ENCODE measurements at places on chromosomes 13 and 19. TPM values are rescaled to one million over a fixed set of nuclear protein-coding genes. Genes with fewer than 3 reads are reported as not detected.

Gene USHBP1
- total RNA-seq, result 9.6 TPM

Gene ZNF571
- total RNA-seq, result 10.7 TPM

Gene LRRC63
- total RNA-seq, result 0.49 TPM

Gene OSCAR
- 4.0 TPM for total RNA-seq

Gene ZNF324B
- 7.5 TPM for total RNA-seq

DNA sequence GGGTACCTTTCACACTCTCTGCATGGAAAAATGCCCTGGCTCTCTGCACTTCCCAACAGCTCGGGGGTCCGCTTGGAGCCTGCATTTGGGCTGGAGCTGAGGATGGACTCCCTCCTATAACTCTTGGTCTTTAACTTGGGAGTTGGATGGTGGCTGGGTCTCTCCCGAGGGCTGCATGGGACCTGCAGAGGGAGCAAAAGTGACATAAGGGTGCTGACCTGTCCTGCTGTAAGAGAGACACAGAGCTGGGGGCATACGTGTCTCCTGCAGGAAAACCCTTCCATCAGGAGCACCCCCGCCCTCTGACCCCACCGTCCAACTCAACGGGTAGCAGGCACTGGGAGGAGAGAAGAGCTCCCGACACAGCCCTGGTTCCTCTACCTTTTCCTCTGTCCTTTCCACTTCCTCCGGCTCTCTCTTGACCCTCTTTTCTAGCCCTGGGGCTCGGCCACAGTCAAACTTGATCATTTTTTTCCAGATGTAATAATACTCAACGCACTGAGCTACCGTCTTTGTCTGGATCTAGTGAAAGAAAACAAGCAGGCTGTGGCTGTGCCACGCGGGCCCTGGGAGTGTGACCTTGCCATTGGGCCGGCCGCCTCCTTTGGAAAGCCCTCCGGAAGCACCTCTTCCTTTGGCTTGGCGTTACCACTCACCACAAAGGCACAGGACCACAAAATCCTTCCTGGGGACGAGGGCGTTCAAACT lies 6.8 kb upstream of the NAPA start:
- no peak for DNase-seq

DNA sequence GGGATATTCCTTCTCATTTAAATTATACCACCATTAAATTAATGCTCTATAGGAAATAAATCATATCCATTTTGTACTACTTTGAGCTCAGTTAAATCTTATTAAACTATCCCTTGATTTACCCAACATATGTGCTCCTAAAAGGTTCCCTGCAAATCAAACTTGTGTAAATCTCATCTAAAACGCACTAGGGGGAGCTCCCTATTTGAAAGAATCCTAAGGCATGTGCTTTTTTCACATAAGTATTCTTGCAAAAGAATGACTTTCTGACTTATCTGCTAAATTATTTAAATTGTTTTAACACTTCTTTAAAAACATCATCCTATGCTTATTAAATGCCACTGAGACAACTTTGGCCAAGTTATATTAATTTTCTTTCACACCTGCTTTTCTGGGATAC lies 7.9 kb downstream of the INTS6 start:
- no peak for DNase-seq

- no peak for DNase-seq
Measured at GRCh38 chr19:30419568-30420180, 47.5 kb downstream of the ZNF536 start.

DNA sequence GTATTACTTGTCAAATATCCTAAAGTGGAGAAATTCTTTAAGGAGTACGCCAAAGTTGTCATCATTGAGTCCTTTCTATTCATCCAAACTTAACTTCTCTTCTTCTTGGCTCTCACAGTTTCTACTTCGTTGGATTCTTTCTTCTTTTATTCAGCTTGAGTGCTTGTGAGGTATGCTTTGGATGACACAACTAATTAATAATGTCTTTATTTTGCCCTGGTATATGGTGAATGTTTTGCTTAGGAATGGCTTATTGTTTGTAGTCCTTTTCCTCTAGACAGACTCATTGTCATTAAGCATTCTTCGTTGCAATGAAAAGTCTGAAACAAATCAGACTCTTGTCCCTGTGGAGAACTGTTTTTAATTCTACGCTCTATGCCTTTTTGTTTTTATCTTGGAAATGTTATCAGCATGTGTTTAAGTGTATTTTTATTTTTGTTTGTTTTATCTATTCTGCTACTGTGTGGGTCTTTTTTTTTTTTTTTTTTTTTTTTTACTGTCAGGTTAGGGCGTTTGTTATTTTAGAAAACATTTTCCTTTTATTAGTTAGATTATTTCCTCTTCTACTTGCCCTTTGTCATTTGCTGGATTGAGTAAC lies 471.5 kb downstream of the GPC6 start:
- DNase-seq, result no peak

GRCh38 chr13:25429466-25429865 lies 57.7 kb downstream of the ATP8A2 start:
- DNase-seq, result no peak

- peak; percentile 80 for DNase-seq
Measured at GRCh38 chr13:21069561-21070004, 8.2 kb upstream of the LATS2 start.

DNA sequence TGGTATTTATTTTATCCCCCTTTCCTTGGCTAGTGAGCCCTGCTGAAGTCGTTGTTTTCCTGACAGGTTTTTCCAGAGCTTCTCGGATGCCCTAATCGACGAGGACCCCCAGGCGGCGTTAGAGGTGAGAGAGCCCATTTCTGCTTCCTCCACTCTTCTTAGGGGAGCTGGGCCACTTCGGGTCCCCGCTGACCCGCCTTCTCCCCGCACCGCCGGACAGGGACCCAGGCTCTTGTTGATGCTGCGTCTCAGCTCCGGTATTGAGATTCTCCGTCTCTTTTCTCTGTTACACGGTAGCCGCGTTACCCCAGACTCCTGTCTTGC lies 306 bp downstream of the SUGT1 start:
- no peak for DNase-seq

GRCh38 chr19:53131085-53131590 lies 1.6 kb downstream of the ZNF415 start:
- DNase-seq, result no peak

DNA sequence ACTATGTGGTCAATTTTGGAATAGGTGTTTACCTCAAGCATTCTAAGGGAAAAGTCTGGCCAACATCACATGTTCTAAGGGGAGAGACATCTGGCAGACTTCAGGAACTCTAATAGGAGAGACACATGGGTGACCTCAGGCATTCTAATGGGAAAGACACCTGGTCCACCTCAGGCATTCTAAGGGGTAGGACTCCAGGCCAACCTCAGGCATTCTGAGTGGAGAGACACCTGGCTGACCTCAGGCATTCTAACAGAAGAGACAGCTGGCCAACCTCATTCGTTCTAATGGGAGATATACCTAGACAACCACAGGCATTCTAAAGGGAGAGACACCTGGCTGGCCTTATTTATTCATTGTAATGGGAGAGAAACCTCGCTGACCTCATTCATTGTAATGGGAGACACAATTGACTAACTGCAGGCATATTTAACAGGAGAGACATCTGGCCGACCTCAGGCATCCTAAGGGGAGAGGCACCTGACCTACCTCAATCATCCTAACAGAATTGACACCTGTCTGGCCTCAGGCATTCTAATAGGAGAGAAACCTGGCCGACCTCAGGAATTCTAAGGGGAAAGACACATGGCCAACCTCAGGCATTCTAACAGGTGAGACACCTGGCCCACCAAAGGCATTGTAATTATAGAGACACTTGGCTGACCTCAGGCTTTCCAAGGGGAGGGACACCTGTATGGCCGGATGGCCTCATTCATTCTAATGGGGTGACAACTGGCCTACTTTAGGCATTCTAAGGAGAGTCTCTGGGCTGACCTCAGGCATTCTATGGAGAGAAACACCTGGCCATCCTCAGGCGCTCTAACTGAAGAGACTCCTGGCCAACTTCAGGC lies 1346.8 kb downstream of the UQCRFS1 start:
- DNase-seq, result no peak

DNA sequence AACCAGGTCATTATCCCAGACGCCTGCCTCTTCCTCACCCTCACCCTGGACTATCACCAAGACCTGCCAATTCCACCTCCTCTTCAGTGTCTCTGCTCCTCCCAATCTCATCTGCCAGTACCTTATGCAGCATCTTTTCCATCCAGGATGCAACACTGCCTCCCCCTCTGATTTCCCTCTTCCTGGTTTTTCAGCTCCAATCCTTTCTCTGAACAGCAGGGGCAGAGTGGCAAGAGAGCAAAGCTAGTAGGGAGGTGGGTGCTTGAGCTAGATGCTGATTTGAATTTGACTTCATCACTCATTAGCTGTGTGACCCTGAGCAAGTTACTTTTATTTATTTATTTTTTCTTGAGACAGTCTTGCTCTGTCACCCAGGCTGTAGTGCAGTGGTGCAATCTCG lies 25.6 kb upstream of the CABP5 start:
- DNase-seq, result no peak

GRCh38 chr19:18717601-18718000 lies 34.1 kb downstream of the CRTC1 start:
- DNase-seq, result no peak

DNA sequence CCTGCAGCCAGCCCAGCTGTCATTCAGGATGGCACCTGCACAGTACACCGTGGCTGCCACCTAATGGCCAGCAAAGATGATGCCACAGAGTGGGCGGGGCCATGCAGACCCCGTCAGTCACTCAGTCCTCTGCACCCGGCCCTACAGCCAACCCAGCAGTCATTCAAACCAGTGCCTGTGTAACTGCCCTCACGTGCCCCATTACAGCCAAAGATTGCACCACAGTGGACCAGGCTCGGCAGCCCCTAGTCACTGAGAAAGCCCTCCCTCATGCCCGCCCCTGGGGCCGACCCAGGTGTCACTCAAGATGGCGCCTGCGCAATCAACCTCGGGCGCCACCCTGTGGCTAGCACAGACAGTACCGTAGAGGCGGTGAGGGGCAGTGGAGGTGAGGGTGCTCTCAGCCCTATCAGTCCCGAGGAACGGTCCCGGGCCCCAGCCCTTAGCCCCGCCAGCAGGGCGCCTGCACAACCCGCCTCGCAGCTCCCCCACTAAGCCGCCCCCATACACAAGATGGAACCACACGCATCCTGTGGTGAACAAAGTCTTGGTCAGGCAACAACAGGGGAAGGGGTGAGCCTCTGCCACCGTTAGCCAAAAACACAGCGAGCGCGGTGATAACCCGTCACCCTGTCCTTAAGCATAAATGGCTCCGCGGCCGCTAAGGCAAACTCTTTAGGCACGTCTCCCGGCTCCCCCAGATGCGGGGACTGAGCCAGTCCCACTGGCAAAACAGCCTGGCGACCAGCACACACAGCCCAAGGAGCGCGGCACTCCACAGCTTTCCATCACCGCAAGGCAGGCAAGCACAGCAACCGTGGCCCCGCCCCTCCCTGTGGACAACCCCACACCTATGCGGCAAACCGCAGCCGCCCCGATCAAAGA lies 2.3 kb downstream of the PEG3 start:
- peak; percentile 84 for DNase-seq

DNA sequence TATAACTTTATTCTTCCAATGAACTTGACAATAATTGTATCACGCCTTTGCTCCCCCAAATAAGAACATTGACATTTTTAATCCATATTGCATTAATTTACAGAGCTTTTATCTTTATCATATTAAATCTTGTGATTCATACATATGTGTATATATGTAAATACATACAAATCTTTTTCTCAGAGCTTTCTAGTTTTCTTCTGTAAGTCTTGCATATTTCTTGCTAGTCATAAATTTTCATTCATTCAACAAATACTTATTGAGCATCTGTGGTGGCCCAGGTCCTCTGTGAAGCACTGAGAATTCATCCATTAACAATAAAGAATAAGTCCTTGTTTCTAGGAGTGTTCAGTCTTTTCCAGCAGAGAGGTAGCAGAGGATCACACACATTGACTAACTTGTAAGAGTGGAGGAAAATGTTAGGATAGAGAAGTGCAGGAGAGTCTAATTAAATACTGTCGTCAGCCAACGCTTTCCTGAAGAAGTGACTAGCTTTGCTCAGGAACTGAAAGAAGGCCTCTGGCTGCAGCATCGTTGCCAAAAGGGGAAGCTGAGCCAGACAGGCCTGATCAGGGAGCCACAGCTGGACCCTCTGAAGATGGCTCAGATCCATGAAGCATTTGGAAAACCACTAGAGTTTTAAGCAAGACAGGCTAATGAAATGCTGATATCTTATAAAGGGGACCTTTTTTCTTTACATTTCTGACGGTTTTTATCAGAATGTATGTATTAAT lies 38.6 kb upstream of the LAMP1 start:
- DNase-seq, result no peak

- DNase-seq, result no peak
Measured at GRCh38 chr13:39676315-39676876, 20.9 kb downstream of the COG6 start.

- DNase-seq, result no peak
Measured at GRCh38 chr13:63896321-63896720, 2480.7 kb upstream of the PCDH20 start.

Data from sciatic nerve (tissue), 2 donors.